Endothelial cell of umbilical vein (primary cell): ENCODE measurements at places on chromosomes 3 and 15. TPM values are rescaled to one million over a fixed set of nuclear protein-coding genes. Genes with fewer than 3 reads are reported as not detected.

ABHD5 gene
- total RNA-seq, result 17.1 and 21.2 TPM in 2 replicates

ABI3BP gene
- total RNA-seq, result 55.9 and 78.1 TPM in 2 replicates

ADCY5 gene
- total RNA-seq, result not detected in 2 replicates

PRR20G gene
- total RNA-seq, result not detected in 2 replicates

CPN2 gene
- not detected in 2 replicates for total RNA-seq

CAPN7 gene
- total RNA-seq, result 28.8 and 32.7 TPM in 2 replicates

AADACL2 gene
- total RNA-seq, result not detected in 2 replicates

DNA sequence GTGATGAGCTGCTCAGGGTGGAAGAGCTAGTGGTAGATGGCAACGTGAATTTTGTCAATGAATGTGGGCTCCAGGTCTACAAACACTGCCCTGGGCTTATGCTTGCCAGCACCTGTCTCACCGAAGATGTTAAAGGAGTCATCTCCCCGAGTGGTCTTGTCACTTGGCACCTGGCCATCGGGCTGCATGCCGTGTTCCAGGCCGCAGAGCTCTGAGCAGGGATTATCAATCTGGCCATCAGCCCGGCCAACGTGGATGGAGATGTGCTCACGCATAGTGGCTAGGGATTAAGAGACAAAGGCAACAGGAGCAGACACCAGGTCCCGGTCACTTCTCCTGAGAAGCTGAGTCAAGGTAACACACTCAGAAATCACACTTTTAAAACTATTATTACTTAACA is 54.8 kb upstream of the ACTC1 start:
- no peak for DNase-seq

DNA sequence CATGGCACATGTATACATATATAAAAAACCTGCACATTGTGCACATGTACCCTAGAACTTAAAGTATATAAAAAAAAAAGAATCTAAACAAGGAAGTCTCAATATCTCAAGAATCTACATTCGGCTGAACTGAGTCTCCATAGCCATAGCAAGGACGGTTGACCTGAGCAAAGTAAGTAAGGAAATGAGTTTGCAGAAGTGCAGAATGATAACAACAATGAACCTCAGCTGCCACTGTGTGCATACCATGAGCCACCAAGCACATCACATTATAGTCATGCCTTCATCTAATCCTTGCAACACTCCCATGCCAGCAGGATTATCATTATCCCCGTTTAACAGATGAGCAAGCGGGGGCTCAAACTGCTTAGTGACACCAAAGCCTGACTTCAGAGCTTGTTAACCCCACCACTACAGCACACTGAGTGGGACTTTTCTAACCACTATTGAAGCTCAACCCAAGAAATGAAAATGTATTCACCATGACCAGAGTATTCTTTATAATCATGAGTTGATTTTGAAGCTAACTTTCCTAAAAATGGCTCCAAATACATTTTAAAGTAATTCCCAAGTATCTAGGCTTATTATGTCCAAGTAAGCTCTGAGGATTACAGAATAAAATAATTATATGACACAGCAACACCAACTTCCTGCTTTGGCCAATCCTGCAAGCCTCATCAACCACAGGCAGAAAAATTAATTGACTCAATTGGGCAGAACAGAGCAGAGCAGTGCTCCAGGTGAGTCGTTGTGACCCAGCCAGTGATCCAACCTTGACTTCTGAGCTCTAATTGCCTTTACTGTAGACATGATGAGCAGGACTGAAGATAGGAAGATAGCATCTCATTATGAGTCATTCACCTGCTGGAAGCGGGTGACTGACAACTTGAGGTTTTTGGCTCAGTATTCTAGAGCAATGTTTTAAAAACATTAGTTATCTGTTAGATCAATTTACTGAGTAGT is 47.3 kb upstream of the IL12A start:
- no peak for DNase-seq

DNA sequence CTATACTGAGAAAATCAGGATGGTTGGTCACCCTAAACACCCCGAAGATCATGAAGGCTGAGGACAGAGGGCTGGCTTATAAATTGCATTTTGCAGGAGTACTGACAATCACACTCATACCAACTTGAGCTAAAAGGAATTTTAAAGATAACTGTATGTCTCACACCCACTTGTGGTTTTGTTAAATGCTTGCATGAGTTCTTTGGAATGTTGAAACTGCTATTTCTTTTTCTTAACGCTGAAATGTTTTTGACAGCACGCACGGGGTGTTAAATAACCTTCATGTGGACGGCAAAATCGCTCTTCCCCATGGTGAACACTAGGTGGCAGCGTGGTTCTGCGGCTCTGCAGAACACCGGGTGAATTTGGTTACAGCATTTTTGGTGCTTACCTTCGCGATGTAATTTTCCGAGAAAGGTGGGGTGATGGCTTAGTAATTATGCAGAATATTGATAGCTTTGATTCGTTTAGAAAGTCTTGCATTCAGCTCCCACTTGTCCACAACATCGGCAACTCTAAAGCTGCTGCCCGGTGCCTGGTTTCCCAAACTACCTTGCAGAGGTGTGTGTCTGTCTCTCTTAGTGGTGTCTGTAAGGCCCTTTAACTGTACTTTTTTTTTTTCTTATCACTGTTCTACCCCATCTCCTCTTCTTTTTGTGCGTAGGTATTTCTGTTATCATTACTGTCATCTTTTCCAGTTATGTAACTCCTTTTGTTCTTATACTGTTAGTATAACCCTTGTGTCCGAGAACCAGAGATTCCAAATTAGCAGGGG is 51.7 kb downstream of the ARNT2 start:
- DNase-seq, result peak; percentile 63

GRCh38 chr3:87997966-87998365 is 60.8 kb downstream of the CGGBP1 start:
- no peak for DNase-seq

DNA sequence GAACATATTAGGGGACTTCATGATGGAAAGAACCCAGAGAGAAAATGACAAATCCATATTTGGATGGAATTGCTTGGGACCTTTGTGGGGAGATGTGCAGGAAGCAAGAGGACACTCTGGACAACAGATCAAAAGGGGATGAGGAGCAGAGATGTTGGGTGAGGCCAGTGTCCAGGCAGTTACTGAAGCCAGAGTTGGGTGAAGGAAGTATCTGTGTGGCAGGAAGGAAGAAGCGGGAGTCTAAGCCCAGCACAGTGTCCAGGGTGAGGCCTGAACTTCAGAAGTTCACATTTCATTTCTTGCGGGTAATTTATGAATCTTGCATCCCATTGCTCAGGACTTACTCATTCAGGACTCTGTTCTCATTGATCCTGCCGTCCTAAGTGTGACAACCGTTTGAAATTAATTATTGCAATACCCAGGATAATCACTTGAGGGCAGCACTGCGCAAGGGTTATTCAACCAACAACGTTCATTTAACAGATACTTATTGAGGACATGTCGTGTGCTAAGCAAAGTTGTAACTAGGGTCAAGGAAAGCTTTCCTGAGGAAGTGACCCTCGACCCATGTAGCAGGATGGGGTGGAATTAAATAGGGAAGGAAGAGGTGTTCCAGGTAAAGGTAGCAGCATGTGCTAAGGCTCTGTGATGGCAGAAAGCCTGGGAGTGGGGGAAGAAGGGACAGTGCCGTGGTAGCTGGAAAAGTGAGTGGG is 61.3 kb upstream of the CMTM8 start:
- DNase-seq, result peak; percentile 85

DNA sequence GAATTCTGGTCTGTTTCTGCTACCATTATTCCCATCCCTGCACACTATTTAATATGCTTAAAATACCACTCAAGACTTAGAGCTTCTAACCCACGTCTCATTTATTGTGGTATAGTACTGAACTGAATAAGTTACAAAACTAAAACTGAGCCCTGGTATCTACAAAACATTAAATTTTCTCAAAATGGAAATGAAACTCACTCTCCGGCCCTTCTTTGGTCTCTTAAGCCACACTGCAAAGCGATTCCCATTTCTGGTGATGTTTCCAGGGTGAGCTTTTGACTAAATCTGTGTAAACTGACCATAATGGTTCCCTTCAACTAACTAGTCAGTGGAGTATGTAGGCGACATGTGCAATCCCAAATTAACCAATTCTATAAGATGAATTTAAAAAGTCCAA is 18.6 kb downstream of the KPNA4 start:
- DNase-seq, result no peak

GRCh38 chr3:9250236-9250635 is 790 bp upstream of the SRGAP3 start:
- no peak for DNase-seq

DNA sequence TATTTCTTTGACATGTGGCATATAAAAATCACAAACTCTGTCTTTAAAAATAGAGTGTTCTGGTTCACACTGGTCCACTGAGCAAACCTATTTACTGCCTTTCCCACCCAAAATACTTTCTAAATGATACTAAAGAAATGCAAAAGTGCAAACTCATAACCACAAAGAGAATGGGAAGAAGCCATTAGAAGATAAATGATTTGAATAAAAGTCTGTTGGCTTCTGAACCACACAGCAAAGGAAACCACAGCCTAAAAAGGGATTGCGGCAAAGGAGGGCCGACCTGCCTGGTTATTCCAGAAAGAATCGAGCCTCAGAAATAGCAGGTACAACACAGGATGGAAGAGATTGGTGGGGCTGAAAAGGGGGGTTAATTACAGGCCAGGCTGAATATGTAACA is 599.5 kb downstream of the FHIT start:
- DNase-seq, result no peak

DNA sequence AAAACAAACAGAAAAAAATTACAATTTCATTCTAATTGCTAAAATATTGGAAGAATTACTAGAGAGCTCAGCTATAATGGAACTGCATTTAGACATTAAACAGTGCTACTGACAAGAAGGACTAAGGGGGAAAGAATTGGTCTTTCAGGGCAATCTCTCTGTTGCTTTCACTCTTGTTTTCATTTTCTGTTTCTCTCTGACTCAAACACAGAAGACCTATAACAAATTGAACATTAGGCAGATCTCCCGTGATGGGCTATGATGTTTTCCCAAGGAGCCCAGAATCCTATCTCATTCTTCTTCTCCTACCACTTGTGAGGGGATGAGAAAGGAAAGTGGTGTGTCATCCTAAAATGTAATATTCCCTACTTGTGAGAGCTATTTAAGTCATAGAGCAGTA is 358.0 kb upstream of the TGFBR2 start:
- DNase-seq, result no peak

GRCh38 chr3:193148688-193149473 is 92.1 kb upstream of the PLAAT1 start:
- no peak for DNase-seq

- no peak for DNase-seq
These were observed 8.4 kb upstream of the SLCO2A1 start for GRCh38 chr3:134038071-134038491.

GRCh38 chr3:51391566-51392354 is 675 bp downstream of the RBM15B start:
- peak; percentile 50 for DNase-seq

GRCh38 chr3:46666453-46666845 is 27.0 kb downstream of the ALS2CL start:
- DNase-seq, result no peak

DNA sequence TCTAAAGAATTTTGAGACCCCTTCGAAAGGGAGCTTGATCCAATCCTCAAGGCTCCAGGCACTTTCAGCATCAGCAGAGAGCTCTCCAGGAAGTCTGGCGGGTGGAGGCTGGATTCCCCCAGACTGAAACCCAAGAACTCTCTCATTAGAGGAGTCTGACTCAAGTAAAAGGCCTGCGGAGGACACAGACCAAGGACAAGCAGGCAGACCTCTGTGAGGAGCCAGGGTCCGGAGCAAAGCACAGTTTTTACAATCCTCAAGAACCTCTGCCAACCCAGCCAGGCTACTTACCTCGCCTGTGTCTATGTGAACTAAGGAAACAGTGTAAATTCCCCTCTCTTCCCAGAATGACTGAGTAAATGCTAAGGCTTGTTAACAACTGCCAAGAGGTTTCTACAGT is 86.2 kb downstream of the FBN1 start:
- DNase-seq, result peak; percentile 66

- DNase-seq, result no peak
These were observed 5.7 kb downstream of the OSBPL11 start for GRCh38 chr3:125589547-125590122.

- no peak for DNase-seq
These were observed 52.9 kb upstream of the TBL1XR1 start for GRCh38 chr3:177250151-177250550.

DNA sequence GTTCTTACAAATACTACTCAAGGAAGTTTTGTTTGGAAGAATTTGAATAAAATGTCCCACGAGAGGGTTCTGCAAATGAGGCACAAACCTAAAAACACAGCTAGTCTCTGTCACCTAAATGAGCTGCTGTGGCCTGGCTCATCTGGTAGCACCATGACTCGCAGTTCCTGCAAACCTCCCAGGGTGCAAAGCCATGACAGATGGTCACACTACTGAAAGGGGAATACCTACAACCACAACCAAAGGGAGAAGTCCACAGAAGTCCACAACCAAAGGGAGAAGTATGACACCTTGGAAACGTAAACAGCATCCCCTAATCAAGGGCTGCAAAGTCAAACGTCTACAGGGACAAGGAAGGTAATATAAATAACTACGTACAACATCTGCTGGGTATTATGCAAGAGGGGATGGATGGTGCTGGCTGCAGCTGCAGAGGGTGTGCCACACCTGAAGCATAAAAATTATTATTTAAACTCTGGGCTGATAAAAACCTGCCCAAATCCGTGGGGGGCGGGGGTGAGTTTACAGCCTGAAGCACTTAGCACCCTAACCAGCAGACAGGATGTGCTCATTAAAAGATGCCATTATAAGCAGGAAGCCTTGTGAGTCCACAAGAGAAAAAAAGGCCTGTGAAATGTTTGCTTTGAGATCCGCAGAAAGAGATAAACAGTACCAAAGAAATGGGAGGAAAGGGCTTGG is 184.0 kb downstream of the MAGI1 start:
- DNase-seq, result no peak

DNA sequence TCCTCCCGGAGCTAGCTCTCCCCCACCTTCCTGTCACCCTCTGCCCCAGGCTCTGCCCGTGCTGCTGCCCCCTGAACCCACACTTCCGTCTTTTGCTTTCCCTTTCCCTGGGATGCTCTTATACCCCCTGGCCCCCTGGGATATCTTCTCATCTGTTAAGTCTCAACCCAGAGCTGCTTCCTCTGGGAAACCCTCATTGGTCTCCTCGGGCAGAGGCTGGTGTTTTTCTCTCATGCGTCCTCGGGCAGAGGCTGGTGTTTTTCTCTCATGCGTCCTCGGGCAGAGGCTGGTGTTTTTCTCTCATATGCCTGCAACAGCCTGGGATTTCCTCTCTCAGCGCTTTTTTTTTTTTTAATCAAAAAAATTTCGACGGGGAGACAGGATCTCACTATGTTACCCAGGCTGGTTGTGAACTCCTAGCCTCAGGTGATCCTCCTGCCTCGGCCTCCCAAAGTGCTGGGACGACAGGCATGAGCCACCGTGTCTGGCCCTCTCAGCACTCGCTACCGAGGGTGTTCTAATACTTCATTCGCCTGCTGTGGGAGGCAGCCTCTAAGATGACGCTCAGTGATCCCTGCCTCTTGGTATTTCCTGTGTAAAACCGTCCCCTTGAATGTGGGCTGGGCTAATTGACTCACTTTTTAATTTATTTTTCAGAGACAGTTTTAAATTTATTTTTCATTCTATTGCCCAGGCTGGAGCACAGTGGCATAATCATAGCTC is 62.7 kb upstream of the TFRC start:
- DNase-seq, result no peak
